IPS DF 6.9 (cell line): ENCODE measurements at places on chromosomes 13 and 19.

- H3K27me3 ChIP-seq: no peaks in the 10 kb centered on the region; the same call in 1 of the 2 replicates
- H3K4me1 ChIP-seq: 0 out of 2 replicates have a peak, but pooled peaks cover 2% of the 10 kb centered on the region
- no peak overlapping the region for H3K4me3 ChIP-seq
- H3K27ac ChIP-seq: no peak overlapping the region
- no peak for DNase-seq
- H3K36me3 ChIP-seq: no peaks in the 10 kb centered on the region
These were observed 2.3 kb upstream of the LYPD3 start for GRCh38 chr19:43467730-43468129.

- DNase-seq: no peak
- no peaks in the 10 kb centered on the region for H3K27me3 ChIP-seq
- H3K4me1 ChIP-seq: peaks cover 4% of the 10 kb centered on the region; the same call in 1 of the 2 replicates
- H3K27ac ChIP-seq: no peak overlapping the region
These were observed 424.7 kb downstream of the IRS2 start for GRCh38 chr13:109361562-109362289.

GRCh38 chr13:35814605-35815011, 316.6 kb downstream of the DCLK1 start:
- H3K4me3 ChIP-seq: no peak overlapping the region
- H3K4me1 ChIP-seq: no peaks in the 10 kb centered on the region
- H3K36me3 ChIP-seq: no peaks in the 10 kb centered on the region

DNA sequence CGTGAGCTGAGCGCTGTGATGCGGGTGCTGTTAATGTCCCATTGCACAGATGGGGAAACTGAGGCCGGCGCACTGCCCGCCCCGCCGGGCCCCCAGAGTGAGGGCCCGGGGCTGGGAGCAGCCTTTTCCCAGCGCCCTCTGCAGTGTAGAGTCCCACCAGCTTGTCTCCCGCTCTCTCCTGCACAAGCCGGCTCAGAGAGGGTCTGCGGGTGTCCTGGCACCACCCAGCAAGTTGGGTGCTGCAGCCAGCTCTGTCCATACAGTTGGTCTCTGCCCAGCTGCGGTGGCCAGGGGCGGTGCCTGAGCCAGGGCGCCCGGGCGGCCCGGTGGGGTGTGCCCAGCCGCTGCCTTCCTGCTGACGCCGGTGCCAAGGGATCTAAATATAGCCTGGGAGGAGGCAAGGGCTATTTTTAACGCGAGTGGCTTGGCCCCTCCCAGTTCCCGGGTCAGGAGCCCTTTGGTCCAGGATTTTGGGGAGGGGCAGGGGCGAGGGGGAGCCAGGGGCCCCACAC, 19.3 kb downstream of the GADD45B start:
- DNase-seq: no peak
- H3K27ac ChIP-seq: no peak overlapping the region
- H3K36me3 ChIP-seq: no peaks in the 10 kb centered on the region
- peaks cover 6% of the 10 kb centered on the region for H3K4me1 ChIP-seq
- no peaks in the 10 kb centered on the region for H3K27me3 ChIP-seq

DNA sequence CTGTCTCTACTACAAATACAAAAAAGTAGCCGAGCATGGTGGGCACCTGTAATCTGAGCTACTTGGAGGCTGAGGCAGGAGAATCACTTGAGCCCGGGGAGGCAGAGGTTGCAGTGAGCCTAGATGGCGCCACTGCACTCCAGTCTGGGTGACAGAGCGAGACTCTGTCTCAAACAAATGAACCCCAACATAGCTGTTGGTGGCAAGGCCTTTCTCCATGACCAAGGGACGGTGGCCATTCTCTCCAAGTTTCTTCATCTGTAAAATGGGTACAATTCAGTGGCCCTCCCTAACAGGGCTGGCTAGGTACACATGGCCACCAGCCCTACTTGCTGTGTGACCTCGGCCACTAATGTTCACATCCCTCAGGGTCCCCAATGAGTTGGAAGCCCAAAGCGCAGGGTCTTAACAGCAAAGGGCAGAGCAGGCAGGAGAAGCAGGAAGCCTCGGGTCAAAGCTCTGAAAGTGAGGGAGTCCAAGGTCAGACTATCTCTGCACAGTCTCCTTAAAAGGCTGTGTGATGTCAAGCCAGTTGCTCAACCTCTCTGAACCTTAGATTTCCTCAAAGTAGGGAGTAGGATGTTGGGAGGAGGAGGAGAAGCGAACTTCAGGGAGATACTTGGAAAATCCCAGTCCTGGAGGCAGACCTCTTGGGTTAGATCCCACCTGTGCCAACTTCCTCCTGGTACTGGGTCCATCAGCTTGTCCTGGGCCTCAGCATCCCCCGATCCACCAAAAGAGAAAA, 2.7 kb downstream of the JUND start:
- H3K4me3 ChIP-seq: peak overlapping the region; percentile 35; the same call in 1 of the 2 replicates
- no peaks in the 10 kb centered on the region for H3K27me3 ChIP-seq
- no peak overlapping the region for H3K27ac ChIP-seq
- peaks cover 2% of the 10 kb centered on the region; the same call in 1 of the 2 replicates for H3K4me1 ChIP-seq
- no peak for DNase-seq
- no peaks in the 10 kb centered on the region; the same call in 1 of the 2 replicates for H3K36me3 ChIP-seq

- no peak overlapping the region for H3K4me3 ChIP-seq
- H3K36me3 ChIP-seq: no peaks in the 10 kb centered on the region
- no peak for DNase-seq
- H3K4me1 ChIP-seq: no peaks in the 10 kb centered on the region
These were observed 1268.4 kb upstream of the SPRY2 start for GRCh38 chr13:81609335-81609734.

GRCh38 chr19:32828139-32828538, 41.4 kb downstream of the SLC7A9 start:
- no peak overlapping the region for H3K4me3 ChIP-seq
- no peak for DNase-seq
- H3K27ac ChIP-seq: no peak overlapping the region
- H3K4me1 ChIP-seq: peaks cover 4% of the 10 kb centered on the region; the same call in 1 of the 2 replicates
- no peaks in the 10 kb centered on the region for H3K36me3 ChIP-seq
- no peaks in the 10 kb centered on the region for H3K27me3 ChIP-seq

- H3K27me3 ChIP-seq: no peaks in the 10 kb centered on the region
- no peak overlapping the region for H3K27ac ChIP-seq
- no peaks in the 10 kb centered on the region for H3K36me3 ChIP-seq
- H3K4me3 ChIP-seq: no peak overlapping the region
- H3K4me1 ChIP-seq: no peaks in the 10 kb centered on the region
- DNase-seq: no peak
These were observed 24.6 kb upstream of the ZNF431 start for GRCh38 chr19:21117041-21117907.

DNA sequence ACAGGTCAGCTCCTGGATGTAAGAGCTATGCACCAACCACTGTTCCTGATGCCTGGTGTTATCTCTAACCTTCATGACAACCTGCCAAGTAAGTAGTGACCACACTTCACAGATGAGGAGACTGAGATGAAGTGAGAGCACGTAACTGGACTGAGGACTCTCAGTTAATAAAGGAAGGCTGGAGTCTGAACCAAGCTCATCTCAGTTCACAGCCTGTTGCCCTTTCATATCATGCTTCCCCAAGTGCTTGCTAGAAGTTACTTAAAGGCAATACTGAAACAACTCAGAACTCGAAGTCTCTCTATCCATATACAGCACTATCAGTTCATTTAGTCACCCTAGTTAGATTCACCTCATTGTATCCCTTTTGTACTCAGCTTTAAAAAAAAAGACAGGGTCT, 119.7 kb downstream of the ABCC4 start:
- H3K36me3 ChIP-seq: no peaks in the 10 kb centered on the region
- no peak overlapping the region for H3K4me3 ChIP-seq
- DNase-seq: no peak
- no peaks in the 10 kb centered on the region for H3K4me1 ChIP-seq

GRCh38 chr19:29056535-29056934, 156.4 kb downstream of the UQCRFS1 start:
- no peaks in the 10 kb centered on the region for H3K27me3 ChIP-seq
- no peak overlapping the region for H3K27ac ChIP-seq
- H3K4me3 ChIP-seq: no peak overlapping the region
- H3K4me1 ChIP-seq: no peaks in the 10 kb centered on the region
- H3K36me3 ChIP-seq: no peaks in the 10 kb centered on the region

- no peak overlapping the region for H3K27ac ChIP-seq
- peaks cover 2% of the 10 kb centered on the region; the same call in 1 of the 2 replicates for H3K4me1 ChIP-seq
- no peak for DNase-seq
- H3K27me3 ChIP-seq: no peaks in the 10 kb centered on the region
These were observed 957 bp downstream of the NUMBL start for GRCh38 chr19:40689339-40690049.

DNA sequence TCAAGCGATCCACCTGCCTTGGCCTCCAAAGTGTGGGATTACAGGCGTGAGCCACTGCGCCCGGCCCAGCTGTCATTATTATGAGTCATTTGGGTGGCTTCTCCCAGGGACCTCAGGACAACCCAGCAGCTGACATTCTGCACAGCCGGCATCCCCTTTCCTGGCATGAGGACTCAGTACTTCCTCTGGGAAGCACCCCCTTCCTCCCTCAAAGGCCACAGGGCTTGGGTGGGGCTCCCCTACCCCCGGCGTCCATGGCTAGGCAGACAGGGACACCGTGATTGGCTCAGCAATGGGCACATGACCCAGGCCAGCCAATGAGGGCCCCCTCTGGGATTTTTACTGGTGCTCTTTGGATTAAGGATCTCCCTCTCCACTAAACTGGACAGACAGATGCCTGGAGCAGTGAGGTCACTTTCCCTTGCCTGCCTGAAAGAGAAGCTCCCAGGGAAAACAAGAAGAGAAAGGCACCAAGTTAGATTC, 6.0 kb downstream of the KANK2 start:
- H3K36me3 ChIP-seq: peaks cover 17% of the 10 kb centered on the region
- no peak overlapping the region for H3K4me3 ChIP-seq
- DNase-seq: no peak
- H3K4me1 ChIP-seq: no peaks in the 10 kb centered on the region; the same call in 1 of the 2 replicates

DNA sequence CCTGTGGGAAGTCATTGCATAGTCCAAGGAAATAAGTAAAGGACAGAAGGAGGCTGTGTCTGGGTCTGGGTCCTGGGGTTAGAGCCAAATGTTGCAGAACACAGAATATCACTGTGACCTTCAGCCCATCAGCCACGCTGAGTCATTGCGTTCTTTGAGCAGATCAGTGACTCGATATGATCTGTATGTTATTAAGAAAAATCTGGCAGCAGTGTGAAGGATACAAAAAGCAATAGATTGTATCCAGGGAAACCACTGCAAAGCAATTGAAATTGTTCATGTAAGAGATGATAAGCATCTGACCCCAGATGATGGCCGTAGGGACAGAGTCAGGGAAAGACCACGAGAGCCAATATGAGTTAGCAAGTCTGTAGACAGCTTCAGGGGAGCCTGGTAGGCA, 1575.1 kb upstream of the SLC10A2 start:
- H3K27me3 ChIP-seq: no peaks in the 10 kb centered on the region
- no peaks in the 10 kb centered on the region for H3K4me1 ChIP-seq
- H3K4me3 ChIP-seq: no peak overlapping the region
- H3K27ac ChIP-seq: no peak overlapping the region

GRCh38 chr13:96946709-96947311, 47.5 kb downstream of the OXGR1 start:
- peaks cover 1% of the 10 kb centered on the region; the same call in 1 of the 2 replicates for H3K4me1 ChIP-seq
- DNase-seq: no peak
- no peaks in the 10 kb centered on the region for H3K36me3 ChIP-seq
- no peak overlapping the region for H3K4me3 ChIP-seq
- H3K27me3 ChIP-seq: no peaks in the 10 kb centered on the region

- DNase-seq: no peak
- no peak overlapping the region for H3K27ac ChIP-seq
- H3K4me1 ChIP-seq: no peaks in the 10 kb centered on the region
- H3K4me3 ChIP-seq: no peak overlapping the region
- H3K27me3 ChIP-seq: no peaks in the 10 kb centered on the region
- no peaks in the 10 kb centered on the region for H3K36me3 ChIP-seq
These were observed 116.2 kb upstream of the FREM2 start for GRCh38 chr13:38570706-38571105.

DNA sequence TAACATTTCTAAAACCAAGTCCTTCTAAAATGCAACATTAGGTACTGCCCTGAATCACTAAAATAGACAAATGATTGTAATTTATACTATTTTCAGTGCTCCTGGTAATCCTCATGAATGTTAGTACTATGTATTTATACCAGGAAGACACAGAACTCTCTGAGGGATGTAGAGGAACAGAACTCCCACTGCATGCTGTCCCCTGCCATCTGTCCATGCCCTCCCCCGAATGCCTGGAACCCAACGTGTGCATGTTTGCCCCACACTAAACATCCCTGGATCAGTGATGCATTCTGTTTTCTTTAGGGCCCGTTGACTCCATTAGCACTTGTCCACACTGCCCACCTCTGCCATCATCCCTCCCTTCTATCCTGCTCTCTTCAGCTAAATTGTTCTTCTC, 26.5 kb downstream of the ENOX1 start:
- H3K4me1 ChIP-seq: no peaks in the 10 kb centered on the region
- H3K27ac ChIP-seq: no peak overlapping the region
- H3K27me3 ChIP-seq: no peaks in the 10 kb centered on the region
- DNase-seq: no peak
- no peaks in the 10 kb centered on the region for H3K36me3 ChIP-seq

GRCh38 chr13:25602176-25602575, 230.4 kb downstream of the ATP8A2 start:
- H3K4me1 ChIP-seq: no peaks in the 10 kb centered on the region
- H3K36me3 ChIP-seq: no peaks in the 10 kb centered on the region
- no peak for DNase-seq
- no peaks in the 10 kb centered on the region for H3K27me3 ChIP-seq
- no peak overlapping the region for H3K27ac ChIP-seq

DNA sequence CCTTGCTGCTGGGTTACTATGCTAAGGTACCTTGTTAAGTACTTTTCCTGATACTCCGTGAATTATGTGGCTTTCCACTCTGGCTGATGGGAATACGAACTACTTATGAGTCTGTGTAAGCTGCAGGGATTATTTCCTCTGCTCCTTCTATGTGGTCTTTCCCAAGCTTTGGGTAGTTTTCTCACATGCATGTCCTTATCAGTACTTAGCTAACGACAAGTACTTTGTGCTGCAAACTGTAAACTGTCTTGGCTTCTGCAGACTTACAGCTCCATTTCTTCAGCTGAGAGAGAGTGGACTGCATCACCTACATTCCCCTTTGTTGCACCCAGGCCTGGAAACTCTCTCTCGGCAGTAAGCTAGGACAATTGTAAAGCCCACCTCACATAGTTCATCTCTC, 76.6 kb downstream of the FGF9 start:
- DNase-seq: no peak
- no peaks in the 10 kb centered on the region for H3K27me3 ChIP-seq
- no peak overlapping the region for H3K4me3 ChIP-seq
- H3K27ac ChIP-seq: no peak overlapping the region
- H3K36me3 ChIP-seq: no peaks in the 10 kb centered on the region

DNA sequence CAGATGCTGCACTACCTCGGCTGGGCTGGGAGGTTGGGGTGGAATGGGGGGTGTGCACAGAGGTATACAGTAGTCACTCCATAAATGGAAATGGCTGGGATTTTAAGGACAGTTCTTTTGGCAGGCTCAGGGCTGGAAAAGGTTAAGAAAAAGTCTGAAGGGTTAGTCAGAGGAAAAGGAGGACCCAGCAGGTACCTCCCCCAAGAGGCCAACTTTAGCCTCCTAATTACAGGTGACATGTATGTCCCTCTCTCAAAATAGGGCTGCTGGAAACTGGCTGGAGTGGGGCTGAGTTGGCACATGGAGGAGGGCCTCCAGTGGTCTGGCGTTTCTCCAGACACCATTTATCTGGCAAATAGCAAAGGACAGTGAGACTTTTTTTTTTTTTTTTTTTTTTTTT, 994 bp downstream of the CCDC194 start:
- H3K4me3 ChIP-seq: no peak overlapping the region
- H3K4me1 ChIP-seq: no peaks in the 10 kb centered on the region; the same call in 1 of the 2 replicates
- H3K27ac ChIP-seq: no peak overlapping the region
- no peaks in the 10 kb centered on the region for H3K36me3 ChIP-seq
